ENCODE measurements at places on chromosomes 12 and 14.

DNA sequence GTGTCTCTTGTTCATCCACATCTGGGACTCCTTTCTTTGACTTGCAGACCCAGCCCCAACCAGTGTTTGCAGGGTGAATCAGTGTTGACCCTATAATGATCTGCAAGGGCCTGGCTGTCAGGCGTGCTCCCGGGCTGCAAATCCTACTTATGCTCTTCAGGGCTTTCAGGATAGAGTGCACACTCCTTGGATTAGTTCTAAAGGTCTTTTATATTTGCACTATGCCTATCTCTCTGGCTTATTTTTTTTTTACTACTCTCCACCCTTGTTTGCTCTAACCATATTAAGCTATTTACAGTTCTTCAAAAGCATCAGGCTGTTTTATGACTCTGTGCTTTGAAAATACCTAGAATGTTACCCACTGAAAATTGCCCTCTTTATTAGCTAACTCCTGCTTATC lies 4.3 kb upstream of the PRICKLE1 start:
- no peak for DNase-seq

- no peak for DNase-seq
Observed at GRCh38 chr12:108009442-108010070, 119.5 kb upstream of the WSCD2 start.

DNA sequence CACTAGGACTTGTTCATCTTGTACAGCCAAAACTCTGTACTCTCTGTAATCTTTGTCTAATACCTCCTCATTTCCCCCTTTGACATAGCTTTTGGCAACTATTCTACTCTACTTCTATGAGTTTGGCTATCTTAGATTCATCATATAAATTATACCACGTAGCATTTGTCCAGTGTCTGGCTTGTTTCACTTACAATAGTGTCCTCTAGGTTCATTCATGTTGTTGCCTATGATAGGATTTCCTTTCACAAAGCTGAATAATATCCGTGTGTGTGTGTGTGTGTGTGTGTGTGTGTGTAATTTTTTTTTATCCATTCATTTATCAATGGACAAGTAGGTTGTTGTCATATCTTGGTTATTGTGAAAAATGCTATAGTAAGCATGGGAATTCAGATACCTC lies 209.5 kb downstream of the KCNC2 start:
- DNase-seq, result no peak

GRCh38 chr12:70556179-70556869 lies 80.9 kb downstream of the PTPRB start:
- no peak for DNase-seq

DNA sequence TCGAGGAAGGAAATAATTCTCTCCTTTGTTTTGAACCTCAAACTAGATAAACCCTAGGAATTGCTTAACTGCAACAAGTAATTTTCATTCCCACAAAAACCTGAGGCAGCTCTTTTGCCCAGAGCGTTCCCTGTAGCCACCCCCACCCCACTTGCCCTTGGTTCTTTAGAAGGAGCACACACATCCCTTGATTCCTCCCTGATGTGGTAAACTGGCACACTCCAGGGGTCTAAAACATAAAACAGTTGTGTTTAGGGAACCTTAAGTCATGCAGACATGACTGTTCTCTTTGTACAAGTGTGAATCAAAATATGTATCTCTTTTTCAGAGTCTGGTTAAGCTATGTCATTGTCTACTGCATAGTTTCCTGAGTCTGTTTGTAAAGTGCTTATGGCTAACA lies 14.0 kb downstream of the MAPK1IP1L start:
- DNase-seq, result no peak

- DNase-seq, result no peak
Observed at GRCh38 chr12:131096681-131097181, 143.0 kb downstream of the ADGRD1 start.

DNA sequence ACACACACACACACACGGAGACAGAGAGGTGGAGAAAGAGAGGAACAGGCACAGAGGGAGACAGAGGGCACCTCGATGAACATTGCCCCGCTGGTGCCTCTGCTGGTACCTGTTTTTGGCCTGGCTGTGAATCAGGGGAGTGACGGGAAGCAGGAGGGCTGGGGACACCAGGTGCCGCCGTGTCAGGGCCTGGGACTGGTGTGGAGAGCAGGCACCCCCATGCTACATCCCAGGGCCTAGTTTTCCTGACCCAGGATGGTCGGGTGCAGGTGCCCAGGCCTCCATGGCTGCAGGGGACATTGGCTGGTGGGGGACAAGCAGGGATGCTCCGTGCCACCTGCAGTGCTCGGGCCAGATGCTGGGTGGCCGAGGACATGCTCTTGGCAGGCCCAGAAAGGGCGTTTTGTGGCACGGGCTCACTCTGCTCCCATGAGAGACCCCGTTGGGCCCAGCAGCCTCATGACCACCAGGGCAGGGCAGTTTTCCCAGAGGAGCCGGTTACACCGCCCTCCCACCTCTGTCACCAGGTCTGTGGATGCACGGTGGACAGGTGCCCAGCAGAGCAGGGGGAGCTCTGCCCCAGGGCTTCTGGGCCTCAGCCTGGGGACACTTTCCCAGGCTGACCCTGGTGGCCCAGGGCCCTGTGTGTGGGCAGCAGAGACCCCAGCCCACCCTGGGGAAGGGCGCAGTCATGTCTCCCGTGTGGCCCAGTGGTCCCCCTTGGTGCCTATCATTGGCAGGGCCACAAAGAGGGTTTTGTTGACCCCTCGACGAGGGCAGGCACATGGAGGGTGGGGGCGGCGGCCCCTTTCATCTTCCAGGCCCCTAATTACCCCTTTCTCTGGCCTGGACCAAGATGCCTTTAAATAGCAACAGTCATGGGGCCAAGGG lies 207.5 kb upstream of the RTL1 start:
- DNase-seq, result no peak

- no peak for DNase-seq
Observed at GRCh38 chr12:52696588-52696987, 6.7 kb downstream of the KRT77 start.

GRCh38 chr12:28202374-28203130 lies 12.3 kb downstream of the CCDC91 start:
- no peak for DNase-seq
